ENCODE measurements at places on chromosomes 12 and 14. TPM values are rescaled to one million over a fixed set of nuclear protein-coding genes. Genes with fewer than 3 reads are reported as not detected.

DNA sequence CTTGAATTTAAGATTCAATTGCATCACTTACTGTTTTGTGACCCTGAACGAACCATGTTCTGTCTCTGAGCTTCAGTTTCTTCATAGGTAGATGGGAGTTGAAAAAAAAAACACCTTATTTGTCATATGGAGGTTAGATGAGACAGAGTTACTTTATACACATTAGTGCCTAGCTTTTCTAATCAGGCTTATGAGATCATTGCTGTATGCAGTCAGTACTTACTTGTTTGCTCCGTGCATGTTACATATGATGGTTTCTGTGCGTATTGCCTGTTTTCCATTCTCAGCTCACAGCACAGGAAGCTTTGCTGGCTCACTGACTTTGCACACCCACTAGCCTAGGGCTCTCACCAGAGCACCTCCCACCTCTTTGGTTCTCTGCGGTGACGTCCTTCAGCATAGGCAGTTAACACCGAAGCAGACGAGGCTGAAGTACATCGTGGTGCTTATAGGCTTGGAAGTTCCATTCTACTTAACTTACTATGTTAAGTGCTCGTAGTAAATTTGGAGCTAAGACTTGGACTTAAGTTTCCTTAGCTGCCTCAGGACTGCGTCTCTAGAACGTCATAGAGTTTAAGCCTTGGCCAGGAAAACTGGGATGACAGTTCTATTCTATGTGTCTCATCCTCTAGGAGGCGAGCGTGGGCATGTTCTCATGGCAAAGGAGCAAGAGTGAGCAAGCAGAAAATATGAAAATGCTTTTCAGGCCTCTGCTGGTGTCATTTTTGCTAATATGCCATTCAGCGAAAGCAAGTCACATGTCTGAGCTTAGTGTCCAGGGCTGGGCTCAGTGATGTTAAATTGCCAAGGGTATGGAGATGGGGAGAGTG lies 57.3 kb downstream of the NRXN3 start:
- no peak for DNase-seq
- no peaks in the 10 kb centered on the region for H3K36me3 ChIP-seq
- no peaks in the 10 kb centered on the region for H3K4me1 ChIP-seq
- no peak overlapping the region for H3K4me3 ChIP-seq

DNA sequence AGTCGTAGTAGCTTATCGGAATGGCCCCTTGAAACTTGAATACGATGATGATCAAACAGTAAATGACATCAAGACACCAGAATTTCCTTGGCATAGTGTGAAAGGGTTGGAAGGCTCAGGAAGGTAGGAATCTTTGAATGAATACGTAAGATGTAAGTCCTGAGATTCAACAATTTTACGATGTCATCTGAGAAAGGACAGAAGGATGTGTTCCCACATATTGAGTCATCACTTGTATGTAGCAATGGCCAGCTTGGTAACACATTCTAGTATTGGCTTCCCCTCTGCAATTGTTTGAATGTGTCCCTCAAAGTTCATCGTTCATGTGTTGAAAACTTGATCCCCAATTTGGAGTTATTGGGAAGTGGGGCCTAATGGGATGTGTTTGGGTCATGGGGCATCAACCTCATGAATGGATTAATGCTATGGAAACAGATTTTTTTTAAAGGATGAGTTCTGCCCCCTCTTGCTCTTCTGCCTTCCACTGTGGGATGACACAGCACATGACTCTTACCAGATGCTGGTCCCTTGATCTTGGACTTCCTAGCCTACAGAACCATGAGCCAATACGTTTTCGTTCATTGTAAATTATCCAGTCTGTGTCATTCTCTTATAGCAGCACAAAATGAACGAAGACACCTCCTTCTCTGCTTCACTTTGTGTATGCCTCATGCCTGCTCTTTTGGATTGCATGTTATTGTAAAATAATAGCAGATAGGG lies 284.6 kb downstream of the BCAT1 start:
- DNase-seq, result no peak
- no peak overlapping the region for H3K27ac ChIP-seq
- no peak overlapping the region for H3K4me3 ChIP-seq

DNA sequence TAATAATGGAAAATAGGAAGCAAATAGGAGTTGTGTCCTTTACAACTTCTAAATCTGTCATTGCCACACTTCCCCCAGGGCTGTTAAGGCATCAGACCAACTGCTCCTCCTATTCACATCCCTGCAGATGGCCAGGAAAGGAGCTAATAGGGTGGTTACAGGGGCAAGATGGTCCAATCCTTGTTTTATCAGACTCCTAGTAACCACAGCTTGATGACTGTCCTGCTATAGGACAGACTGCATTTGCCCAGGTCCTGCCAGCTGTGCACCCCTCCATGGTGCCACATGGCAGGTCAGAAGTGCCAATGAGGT lies 10.9 kb upstream of the KRT2 start:
- H3K27me3 ChIP-seq, result no peaks in the 10 kb centered on the region
- H3K36me3 ChIP-seq, result no peaks in the 10 kb centered on the region
- H3K4me1 ChIP-seq, result no peaks in the 10 kb centered on the region
- DNase-seq, result no peak

DNA sequence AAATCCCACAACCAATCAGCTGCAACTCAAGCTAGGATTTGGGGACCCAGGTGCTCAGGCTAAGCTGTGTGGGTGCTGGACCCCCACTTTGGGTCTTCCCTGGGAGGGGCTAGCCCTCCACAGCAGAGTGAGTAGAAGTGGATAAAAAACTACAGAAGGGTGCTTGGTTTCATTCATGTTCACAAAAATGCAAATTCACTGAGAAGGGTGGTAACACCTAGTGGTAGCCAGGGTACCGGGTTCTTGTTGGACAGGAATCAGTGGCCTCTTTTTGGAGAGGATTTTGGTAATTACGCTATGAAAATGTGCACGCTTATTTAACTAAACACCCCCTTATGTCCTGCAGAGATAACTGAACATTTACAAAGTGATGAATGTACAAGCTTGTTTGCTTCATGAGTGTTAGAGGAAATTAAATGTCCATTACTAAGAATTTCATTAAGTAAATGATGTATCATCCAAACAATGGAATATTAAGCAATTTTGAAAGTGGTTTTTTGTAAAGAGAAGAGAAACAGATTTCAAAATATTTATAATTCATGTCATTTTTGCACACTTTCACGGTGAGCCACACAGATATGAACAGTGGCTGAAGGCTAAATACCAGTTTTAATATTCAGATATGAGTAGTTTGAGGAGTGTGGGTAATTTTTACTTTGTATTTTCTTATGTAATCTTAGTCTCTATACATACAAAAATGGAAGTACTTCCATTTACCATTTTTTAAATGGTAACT lies 78.3 kb downstream of the DDX51 start:
- no peak overlapping the region for H3K27ac ChIP-seq
- H3K4me3 ChIP-seq, result no peak overlapping the region
- peaks cover 92% of the 10 kb centered on the region for H3K36me3 ChIP-seq
- no peak for DNase-seq
- H3K4me1 ChIP-seq, result no peaks in the 10 kb centered on the region

DNA sequence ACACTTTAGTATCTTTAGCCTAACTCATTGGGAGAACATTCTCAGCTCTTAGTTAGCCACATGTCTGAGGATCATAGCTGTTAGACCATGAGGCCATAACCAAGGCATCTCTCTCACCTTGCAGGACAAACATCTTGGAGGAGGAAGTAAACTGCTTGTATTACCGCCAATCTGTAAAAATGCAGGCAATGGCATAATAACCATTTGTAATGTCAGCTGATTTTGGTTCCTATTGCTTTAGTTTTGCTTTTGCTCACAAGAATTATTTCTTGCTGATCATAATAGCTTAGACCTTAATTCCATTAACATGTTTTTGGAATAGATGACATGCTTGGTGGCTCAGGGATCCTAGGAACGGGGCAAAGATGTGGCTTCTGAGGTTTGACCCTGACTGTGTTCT lies 16.4 kb upstream of the GSG1 start:
- no peak for DNase-seq
- H3K4me3 ChIP-seq, result no peak overlapping the region
- no peaks in the 10 kb centered on the region for H3K36me3 ChIP-seq
- H3K4me1 ChIP-seq, result no peaks in the 10 kb centered on the region
- no peak overlapping the region for H3K27ac ChIP-seq

DNA sequence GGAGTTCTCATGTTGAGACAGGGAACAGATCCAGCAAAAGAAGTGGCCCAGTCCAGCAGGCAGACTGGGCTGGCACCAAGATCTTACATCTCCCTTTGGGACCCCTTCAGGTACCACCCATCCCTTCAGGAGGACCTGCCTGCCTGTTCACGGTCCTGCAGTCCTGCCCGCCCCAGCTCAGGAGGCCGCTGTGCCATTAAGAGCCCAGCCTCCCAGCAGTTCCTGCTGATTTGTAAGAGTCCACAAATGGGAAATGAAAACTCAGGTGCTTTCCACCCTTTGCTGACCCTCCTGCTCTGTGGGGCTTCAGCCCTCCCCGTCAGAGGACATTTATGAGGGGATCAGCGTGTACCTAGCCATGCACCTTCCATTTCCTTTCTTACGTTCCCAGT lies 39.5 kb downstream of the C14orf132 start:
- H3K4me3 ChIP-seq, result no peak overlapping the region
- DNase-seq, result peak; percentile 19
- no peaks in the 10 kb centered on the region for H3K27me3 ChIP-seq
- no peaks in the 10 kb centered on the region for H3K36me3 ChIP-seq

- no peaks in the 10 kb centered on the region for H3K4me1 ChIP-seq
- H3K4me3 ChIP-seq, result no peak overlapping the region
- no peak for DNase-seq
- H3K27ac ChIP-seq, result no peak overlapping the region
- no peaks in the 10 kb centered on the region for H3K27me3 ChIP-seq
- peaks cover 3% of the 10 kb centered on the region for H3K36me3 ChIP-seq
Measured at GRCh38 chr12:122489038-122489437, 11.7 kb downstream of the ZCCHC8 start.

GRCh38 chr14:31792726-31793125 lies 231.5 kb downstream of the NUBPL start:
- no peak overlapping the region for H3K4me3 ChIP-seq
- H3K27me3 ChIP-seq, result no peaks in the 10 kb centered on the region
- DNase-seq, result no peak
- H3K27ac ChIP-seq, result no peak overlapping the region

DNA sequence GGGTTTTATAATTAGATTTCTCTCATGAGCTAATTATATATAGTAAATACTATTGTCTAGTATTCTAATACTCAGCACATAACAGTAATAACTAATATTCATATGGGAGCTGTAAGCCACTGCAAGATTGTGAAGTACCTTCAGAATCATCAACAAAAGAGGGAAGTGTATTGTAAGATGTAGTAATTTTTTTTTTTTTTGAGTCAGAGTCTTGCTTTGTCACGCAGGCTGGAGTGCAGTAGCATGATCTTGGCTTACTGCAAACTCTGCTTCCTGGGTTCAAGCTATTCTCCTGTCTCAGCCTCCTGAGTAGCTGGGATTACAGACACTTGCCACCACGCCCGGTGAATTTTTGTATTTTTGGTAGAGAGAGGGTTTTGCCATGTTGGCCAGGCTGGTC lies 3.1 kb downstream of the GPR33 start:
- no peak for DNase-seq
- no peaks in the 10 kb centered on the region for H3K4me1 ChIP-seq
- H3K4me3 ChIP-seq, result no peak overlapping the region
- H3K27me3 ChIP-seq, result no peaks in the 10 kb centered on the region
- no peaks in the 10 kb centered on the region for H3K36me3 ChIP-seq
- H3K27ac ChIP-seq, result no peak overlapping the region

DNA sequence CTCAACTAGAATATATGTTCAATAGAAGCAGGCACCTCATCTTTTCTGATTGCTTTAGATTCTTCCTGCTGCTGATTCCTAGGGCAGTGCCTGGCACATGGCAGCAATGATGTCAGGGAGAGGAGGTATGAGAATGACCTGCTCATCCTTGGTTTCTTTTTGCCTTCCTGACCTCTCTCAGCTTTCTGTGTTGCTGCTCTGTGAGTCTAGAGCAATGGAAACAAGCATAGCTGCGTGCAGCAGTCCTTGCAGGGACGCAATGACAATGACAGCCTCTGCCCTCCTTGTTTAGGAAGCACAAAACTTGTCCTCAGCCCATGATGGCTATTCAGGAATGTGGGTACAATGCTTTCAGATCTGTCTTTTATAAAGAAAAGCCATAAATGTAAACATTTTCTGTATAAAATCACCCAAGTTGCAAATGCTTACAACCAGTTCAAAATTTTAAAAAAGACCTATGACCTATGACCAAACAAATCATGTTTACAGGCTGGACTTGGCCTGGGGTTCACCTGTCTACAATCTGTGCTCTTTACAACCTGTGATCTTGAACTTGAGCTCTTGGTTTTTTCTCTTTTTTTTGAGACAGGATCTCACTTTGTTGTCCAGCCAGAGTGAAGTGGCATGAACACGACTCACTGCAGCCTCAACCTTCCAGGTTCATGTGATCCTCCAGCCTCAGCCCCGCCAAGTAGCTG lies 549.4 kb upstream of the ATP2B1 start:
- H3K4me3 ChIP-seq, result no peak overlapping the region
- no peaks in the 10 kb centered on the region for H3K27me3 ChIP-seq
- no peaks in the 10 kb centered on the region for H3K36me3 ChIP-seq
- peaks cover 4% of the 10 kb centered on the region for H3K4me1 ChIP-seq

GRCh38 chr14:24316597-24316950 lies 5.3 kb downstream of the LTB4R start:
- H3K4me3 ChIP-seq, result no peak overlapping the region
- no peaks in the 10 kb centered on the region for H3K4me1 ChIP-seq
- H3K36me3 ChIP-seq, result no peaks in the 10 kb centered on the region
- peak overlapping the region; percentile 72 for H3K27ac ChIP-seq

DNA sequence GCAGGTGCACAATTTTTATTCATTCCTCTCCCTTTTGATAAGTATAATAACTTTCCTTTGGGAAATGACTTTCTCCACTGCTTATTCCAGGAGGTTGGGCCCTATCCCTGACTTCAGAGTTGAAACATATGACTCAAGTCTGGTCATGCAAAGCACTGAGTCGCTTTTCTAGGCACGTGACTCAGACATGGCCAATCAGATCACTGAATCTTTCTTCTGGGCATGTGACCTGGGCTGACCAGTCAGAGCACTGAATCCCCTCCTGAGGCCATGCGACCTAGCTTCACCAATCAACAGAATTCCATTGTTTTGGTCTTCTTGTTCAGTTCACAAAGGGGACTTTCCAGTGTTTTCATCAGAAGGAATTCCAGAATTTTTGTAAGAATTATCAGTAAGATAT lies 377.1 kb upstream of the KITLG start:
- H3K27me3 ChIP-seq, result no peaks in the 10 kb centered on the region
- no peak for DNase-seq
- no peak overlapping the region for H3K27ac ChIP-seq
- H3K4me3 ChIP-seq, result no peak overlapping the region
- H3K36me3 ChIP-seq, result no peaks in the 10 kb centered on the region

AHNAK2 gene
- 10.9 TPM for total RNA-seq

DHRS2 gene
- total RNA-seq, result not detected

BMAL2 gene
- 4.7 TPM for total RNA-seq

CDCA3 gene
- total RNA-seq, result 51.2 TPM

CCDC92 gene
- total RNA-seq, result 23.1 TPM
